ENCODE measurements at places on chromosomes 11 and 22. TPM values are rescaled to one million over a fixed set of nuclear protein-coding genes. Genes with fewer than 3 reads are reported as not detected.

The HMBS gene
- 13.6 TPM for total RNA-seq

The POU2AF3 gene
- 0.28 TPM for total RNA-seq

The MOGAT2 gene
- total RNA-seq, result not detected

The CD44 gene
- total RNA-seq, result 155 TPM

The TMEM225 gene
- not detected for total RNA-seq

The OR5I1 gene
- not detected for total RNA-seq

The PHF21B gene
- total RNA-seq, result 4.6 TPM

The ZNF280B gene
- total RNA-seq, result 6.8 TPM

The TH gene
- not detected for total RNA-seq

The SYT12 gene
- 0.82 TPM for total RNA-seq

The IGSF22 gene
- total RNA-seq, result 0.74 TPM

The POU2AF1 gene
- total RNA-seq, result not detected

The UBQLNL gene
- total RNA-seq, result 4.4 TPM

- DNase-seq, result no peak
Measured at GRCh38 chr22:28607795-28608194, 71.8 kb downstream of the TTC28 start.

GRCh38 chr22:29245626-29246385, 22.0 kb downstream of the RHBDD3 start:
- peak; percentile 76 for DNase-seq

- no peak for DNase-seq
Measured at GRCh38 chr11:11967669-11968510, 40.5 kb downstream of the DKK3 start.

DNA sequence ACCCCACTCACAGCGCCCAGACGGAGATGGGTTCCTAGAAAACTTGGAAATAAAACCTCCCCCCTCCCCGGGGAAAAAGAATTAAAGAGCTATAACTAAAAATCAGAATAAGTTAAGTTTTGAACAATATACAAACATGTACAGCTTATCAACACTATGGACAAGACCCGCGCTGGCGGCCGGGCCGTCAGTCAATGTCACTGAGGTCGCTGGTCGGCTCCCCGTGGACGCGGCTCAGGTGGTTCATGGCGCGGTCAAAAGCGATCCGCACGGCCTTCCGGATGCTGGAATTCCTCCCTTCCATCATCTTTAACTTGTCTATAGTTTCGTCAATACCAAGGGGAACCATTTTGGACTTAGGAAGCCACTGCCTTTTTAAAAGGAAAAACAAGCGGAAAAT, 53.6 kb downstream of the BRD1 start:
- no peak for DNase-seq

- DNase-seq, result no peak
Measured at GRCh38 chr11:128689948-128690664, 3.8 kb upstream of the FLI1 start.

GRCh38 chr11:46319074-46319453, 28.2 kb upstream of the DGKZ start:
- DNase-seq, result no peak

DNA sequence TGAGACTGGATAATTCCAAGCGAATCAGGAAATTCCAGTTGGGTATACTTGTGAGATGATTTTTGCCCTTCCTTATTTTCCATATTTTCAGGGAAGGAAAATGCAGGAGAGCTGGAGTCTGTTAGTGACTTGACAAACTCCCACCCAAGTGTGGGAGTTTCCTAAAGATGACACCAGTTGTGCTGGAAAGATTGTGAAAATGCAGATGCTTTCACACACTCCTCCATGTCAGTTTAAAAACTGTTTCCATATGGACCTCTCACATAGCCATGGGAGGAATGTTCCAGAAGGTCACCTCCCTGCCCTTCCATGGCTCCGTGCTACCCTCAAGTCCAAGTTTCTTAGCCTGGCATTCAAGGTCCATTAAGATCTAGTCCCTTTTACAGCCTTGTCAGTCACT, 350.7 kb upstream of the NARS2 start:
- no peak for DNase-seq

DNA sequence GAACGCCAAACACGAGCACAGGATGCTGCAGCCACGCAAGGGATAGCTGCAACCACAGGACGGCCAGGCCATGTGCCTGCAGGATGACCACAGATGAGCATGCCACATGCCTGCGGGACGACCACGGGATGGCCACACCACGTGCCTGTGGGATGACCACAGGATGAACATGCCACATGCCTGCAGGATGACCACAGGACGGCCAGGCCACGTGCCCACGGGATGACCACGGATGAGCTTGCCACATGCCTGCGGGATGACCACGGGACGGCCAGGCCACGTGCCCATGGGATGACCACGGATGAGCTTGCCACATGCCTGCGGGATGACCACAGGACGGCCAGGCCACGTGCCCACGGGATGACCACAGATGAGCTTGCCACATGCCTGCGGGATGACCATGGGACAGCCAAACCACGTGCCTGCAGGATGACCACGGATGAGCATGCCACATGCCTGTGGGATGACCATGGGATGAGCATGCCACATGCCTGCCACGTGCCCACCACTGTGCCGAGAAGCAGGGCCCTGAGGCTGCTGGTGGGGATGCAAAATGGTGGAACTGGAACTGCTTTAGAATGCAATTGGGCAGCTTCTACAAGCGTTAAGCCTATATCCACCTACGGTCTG, 12.8 kb upstream of the MOB2 start:
- DNase-seq, result no peak

GRCh38 chr22:38477585-38477984, 9.7 kb downstream of the KDELR3 start:
- DNase-seq, result no peak

GRCh38 chr11:105953886-105954285, 68.2 kb downstream of the MSANTD4 start:
- no peak for DNase-seq

- DNase-seq, result no peak
Measured at GRCh38 chr11:116535994-116536393, 236.8 kb downstream of the BUD13 start.

GRCh38 chr11:110525883-110526282, 96.1 kb downstream of the FDX1 start:
- DNase-seq, result no peak

- DNase-seq, result peak; percentile 47
Measured at GRCh38 chr22:26169315-26170111, at the start of gene SEZ6L. Gene SEZ6L, plus strand, starts transcription at chr22:26169462. Its CDS starts 208 bp downstream, at chr22:26169670.

DNA sequence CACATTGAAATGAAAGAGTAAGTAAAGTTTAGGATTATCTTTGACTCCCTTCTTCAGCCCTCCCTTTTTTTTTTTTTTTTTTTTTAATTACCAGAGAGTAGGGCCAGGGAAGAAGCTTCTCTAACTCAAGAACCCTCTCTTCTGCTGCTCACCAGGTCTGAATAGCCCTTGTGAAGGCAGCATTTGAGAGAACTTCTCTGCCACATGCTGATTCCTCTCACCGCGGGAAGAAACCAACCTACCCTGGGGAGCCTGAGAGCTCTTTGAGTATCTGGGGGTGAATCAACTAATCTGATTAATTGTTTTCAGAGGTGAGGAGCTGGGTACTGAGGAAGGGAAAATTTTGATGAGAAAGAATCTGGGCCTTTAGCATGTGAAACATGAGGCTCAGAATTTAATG, 434.5 kb upstream of the CCDC90B start:
- no peak for DNase-seq

- DNase-seq, result no peak
Measured at GRCh38 chr11:9905960-9906791, 242.3 kb downstream of the SWAP70 start.

DNA sequence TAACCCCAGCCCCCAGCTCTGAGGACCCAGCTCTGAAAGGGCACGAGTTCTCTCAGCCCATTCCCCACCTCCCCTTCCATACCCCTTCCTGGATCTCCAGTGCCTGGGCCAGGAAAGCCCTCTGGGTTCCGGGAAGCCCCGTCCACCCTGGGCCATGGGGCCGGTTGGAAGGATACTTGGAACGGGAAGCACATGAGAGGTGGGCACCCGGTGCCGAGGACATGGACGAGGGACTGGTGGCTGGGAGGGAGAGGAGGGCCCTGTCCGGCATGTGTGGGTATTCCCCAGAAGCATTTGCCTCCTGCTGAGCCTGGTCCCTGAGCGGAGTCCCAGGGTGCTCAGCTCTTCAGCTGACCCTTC, 5.2 kb upstream of the HINFP start:
- no peak for DNase-seq

DNA sequence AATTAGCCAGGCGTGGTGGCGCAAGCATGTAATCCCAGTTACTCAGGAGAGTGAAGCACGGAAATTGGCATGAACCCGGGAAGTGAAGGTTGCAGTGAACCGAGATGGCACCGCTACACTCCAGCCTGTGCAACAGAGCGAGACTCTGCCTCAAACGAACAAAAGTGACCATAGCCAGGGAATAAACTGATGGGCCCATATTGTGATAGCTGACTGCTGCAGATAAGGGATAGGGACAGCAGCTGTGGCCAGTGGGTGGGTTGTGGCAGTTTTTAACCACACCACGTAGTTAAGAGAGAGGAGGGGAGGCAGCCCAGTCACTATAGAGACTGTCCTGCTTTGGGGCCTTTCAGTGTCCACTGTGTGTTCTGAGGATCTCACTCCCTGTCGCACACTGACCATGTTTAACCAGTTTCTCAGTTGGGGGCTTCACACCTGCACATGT, 58.9 kb downstream of the PISD start:
- DNase-seq, result no peak

DNA sequence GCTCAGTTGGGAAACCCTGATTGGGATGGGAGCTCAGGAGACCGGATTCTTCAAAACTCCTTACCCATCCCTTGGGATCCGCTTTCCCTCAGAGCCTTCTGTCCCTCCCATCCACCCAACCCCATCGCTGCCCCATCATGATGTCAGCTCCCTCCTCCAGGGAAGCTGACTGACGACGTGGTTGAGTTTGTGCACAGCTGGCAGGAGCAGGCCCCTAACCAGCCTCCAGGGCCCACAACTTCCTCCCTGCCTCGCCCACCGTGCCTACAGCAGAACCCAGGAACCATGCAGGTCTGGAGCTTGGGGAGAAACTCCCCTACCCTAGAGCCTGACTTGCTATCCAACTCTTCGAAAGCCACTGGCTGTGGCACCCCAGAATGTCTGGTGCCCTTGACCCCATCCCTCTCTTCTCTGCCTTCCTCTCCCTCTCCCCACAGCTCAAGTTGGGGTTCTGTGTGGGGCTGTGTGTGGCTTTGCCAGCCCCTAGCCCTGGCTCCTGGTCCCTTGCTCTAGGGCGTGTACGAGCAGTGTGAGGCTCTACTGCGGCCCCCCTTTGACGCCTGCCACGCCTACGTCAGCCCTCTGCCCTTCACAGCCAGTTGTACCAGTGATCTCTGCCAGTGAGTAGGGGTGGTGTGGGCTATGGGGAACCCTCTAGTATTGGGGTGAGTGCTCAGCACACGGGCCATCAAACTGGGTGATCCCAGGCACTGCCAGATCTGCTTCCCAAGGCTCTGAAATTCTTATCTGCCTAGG, 11.1 kb downstream of the OTOG start:
- no peak for DNase-seq

GRCh38 chr11:108698844-108699642, 34.2 kb downstream of the DDX10 start:
- no peak for DNase-seq

- DNase-seq, result no peak
Measured at GRCh38 chr22:30420347-30421125, 5.0 kb upstream of the MTFP1 start.

DNA sequence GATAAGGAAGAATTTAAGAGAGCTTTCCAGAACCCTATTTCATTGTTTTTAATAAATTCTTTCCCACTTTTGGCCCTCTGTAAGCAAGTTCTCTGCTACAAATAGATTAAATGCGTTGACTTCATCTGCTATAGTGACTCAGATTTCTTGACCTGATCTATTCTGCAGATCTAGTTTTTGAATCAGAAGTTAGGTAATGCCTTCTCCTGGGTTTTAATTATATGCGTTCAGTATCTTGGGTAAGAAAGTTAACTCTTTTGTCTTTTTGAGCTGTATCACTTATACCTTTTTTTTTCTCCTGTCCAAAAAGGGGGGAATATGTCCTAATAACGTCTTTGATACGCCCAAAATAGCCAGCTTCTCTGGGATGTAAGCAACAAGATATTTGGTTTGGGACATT, 2.4 kb upstream of the HEPHL1 start:
- no peak for DNase-seq

DNA sequence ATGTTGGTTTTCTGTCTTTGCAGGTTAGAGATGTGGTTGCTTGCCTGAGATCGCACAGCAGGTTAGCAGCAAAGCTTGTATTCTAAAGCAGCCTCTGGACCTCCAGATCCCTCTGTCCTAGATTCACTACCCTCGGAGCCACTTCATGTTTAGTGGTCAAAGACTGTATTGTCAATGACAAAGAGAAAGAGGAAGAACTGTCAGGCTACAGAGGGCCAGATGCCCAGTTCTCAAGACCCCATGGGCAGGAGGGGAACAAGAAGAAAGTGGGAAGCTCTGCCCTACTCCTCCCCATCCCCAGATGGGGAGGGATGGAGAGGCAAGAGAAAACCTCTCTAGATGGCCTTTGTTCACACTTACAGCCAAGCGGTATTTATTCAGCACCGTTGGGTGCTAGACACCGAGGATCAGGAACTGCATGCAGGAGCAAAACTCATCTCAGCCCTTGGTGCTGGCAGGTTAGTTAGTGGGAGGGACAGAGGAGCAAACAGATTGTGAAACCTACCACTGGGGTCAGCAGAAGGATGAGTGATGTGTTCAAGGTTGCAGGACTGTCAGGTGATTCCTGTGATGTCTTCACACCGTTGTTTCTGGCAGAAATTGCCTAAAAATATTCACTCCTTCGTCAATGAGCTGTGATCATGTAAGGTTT, 38.3 kb upstream of the PTPRJ start:
- DNase-seq, result no peak

GRCh38 chr22:38474003-38474607, 6.2 kb downstream of the KDELR3 start:
- no peak for DNase-seq

- DNase-seq, result peak; percentile 85
Measured at GRCh38 chr22:38927033-38927781, 30.2 kb upstream of the APOBEC3A start.

DNA sequence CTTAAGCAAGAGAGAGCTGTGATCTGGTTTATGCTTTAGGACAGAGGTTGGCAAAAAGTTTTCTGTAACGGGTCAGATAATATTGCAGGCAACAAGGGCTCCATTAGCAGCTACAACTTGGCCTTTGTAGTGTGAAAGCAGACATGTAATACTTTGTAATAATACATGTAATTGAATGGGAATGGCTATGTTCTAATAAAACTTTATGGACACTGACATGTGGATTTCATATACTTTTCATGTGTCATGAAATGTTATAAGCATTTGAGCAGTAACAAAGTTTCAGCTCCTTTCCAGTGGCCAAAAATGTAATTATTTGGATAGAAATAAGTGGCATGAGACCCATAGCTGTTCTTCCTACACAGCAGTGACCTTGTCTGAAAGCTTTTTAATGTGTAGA, 3.1 kb downstream of the DYNC2H1 start:
- DNase-seq, result no peak

DNA sequence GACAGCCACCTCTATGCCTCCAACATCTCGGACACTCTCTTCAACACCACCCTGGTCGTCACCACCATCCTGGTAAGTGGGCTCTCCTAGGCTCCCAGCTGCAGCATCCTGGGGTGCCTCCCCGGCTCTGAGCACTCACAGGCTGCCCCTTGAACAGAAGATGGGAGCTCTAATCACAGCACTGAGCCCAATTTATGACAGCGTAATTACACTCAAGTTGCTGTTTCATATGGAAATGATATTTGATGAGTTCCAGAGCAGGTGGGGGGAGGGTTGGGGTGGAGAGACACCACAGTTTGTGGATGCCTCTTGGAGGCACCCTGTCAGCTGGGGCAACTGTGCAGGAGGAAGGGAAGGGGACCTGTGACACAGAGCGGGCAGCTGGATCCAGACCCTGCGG, 125.3 kb upstream of the TBCEL start:
- DNase-seq, result no peak

- DNase-seq, result no peak
Measured at GRCh38 chr11:104199053-104199452, 35.1 kb upstream of the PDGFD start.
